Stomach (tissue), 19 donors: ENCODE measurements at places on chromosomes 5 and 9. TPM values are rescaled to one million over a fixed set of nuclear protein-coding genes. Genes with fewer than 3 reads are reported as not detected.

Gene PCDHA9
- total RNA-seq, result 0.73 TPM

Gene SH3RF2
- 45.9 TPM for total RNA-seq

Gene VAV2
- 14.2 TPM for total RNA-seq

Gene TRPM3
- total RNA-seq, result 1.4 TPM

Gene IFNB1
- total RNA-seq, result not detected

Gene NDUFS4
- total RNA-seq, result 8.7 TPM

Gene MED7
- not detected for total RNA-seq

Gene FOXD4L4
- total RNA-seq, result not detected

Gene BSPRY
- 2.2 TPM for total RNA-seq

Gene NKD2
- total RNA-seq, result not detected
